ENCODE measurements at places on chromosomes 1 and 21.
A peak's percentile ranks its signal among the peaks of the same experiment; 100 is the strongest.

- no peak for DNase-seq
Measured at GRCh38 chr1:71157151-71157550, 76.3 kb upstream of the ZRANB2 start.

GRCh38 chr1:81559662-81560350 lies 240.9 kb upstream of the ADGRL2 start:
- no peak for DNase-seq

DNA sequence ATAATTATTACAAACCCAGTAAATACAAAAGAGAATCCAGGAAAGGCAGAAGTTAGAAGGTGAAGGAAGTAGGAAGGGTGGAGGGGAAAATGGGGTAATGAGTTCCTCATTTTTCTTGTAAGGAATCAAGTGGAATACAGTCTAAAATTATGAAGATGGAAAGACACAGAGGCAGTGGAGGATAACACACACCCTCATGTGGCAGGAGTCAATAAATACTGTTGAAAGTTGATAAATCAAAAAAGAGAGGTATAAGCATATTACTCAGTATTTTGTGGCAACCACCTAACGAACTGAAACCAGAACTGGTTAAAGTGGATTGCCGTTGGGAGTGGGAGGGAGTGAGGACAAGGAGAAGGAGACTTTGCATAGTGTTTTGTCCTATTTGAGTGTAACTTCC lies 78.6 kb upstream of the SLC44A3 start:
- DNase-seq: no peak

DNA sequence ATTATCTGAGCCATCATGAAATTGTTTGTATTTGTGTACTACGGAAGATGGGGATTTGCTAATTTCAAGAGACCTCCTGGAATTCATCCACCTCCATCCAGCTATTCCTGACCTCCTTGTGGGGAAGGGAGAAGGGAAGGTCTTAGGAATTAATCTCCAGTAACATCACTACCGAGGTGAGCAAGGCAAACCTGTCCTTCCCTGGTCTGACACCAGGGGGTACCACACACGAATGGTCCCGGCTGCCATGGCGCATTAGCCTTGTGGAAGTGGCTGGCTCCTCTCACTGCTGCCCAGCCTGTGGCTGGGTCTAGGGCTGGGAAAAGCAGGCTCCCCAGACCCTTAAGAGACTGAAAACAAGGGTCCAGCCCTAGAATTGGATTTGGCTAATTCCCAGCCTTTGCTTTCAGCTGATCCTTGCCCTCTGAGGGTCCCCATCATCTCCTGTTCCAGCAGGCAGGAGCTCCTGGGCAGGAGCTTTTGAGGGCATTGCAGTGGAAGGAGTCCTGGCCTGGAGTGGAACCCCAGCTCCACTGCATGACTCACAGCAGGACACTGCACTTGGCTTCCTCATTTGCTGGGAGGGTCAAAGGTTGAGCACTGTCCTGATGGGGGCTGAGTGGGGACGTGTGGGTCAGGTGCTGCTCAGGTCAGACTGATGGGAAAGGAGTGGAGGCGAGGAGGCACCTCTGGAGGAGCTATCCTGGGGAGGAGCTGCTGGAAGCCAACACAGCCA lies 34.8 kb downstream of the RIMS3 start:
- no peak for DNase-seq

GRCh38 chr1:236147521-236148469 lies 5.5 kb downstream of the GPR137B start:
- DNase-seq: no peak

DNA sequence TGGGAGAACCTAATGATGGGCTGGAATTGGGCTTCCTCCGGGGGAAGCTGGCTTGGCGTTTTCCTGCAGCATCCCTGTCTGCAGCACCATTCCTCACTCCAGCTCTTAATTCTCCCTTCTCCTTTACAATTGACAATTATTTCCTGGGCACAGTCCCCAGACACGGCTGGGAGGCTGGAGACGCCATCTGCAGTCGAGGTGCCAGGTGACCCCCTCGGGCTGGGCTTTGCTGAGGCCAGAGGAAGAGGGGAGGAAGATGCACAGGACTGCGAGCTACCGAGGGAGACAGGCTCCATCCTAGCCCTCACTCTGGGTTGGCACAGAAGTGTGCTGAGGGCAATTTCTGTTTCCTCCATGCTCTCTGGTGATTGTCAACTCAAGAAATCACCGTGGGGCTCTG lies 453.8 kb downstream of the PTPRU start:
- DNase-seq: no peak

DNA sequence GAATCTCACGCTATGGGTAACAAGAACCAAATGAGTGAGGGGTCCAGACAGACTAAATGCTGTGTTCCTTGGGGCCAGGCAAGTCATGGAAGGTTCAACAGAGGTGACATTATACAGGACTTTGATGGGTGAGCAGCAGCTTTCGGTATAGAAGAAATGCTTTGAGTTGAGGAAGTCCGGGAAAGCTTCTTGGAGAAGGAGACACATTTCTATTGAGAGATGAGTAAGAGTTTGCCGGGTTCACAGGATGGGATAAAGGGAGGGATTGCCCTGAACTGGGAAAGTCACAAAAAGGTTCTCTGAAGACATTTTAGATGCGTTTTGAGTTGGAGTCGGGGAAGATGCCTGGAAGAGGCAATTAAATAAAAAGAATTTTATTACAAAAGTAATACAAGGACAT lies 580 bp upstream of the AZIN2 start:
- DNase-seq: no peak

DNA sequence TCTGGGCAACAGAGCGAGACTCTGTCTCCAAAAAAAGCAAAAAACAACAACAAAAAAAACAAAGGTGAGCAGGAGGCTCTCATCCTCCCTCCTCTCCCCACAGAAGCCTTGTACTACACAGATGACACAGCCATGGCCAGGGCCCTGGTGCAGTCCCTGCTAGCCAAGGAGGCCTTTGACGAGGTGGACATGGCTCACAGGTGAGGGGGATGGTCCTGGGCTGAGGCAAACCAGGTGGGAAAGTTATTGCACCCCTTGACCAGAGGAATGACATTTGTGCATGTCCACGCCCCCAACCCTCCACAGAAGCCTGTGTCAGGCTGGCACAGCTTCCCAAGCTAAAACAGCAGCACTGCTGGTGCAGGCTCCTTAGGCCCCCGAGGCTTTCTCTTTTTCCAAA lies 2.4 kb downstream of the ADPRS start:
- no peak for DNase-seq

- DNase-seq: no peak
Measured at GRCh38 chr1:214438530-214438929, 112.9 kb downstream of the PTPN14 start.

- DNase-seq: no peak
Measured at GRCh38 chr1:24364605-24364974, 45.4 kb downstream of the GRHL3 start.

DNA sequence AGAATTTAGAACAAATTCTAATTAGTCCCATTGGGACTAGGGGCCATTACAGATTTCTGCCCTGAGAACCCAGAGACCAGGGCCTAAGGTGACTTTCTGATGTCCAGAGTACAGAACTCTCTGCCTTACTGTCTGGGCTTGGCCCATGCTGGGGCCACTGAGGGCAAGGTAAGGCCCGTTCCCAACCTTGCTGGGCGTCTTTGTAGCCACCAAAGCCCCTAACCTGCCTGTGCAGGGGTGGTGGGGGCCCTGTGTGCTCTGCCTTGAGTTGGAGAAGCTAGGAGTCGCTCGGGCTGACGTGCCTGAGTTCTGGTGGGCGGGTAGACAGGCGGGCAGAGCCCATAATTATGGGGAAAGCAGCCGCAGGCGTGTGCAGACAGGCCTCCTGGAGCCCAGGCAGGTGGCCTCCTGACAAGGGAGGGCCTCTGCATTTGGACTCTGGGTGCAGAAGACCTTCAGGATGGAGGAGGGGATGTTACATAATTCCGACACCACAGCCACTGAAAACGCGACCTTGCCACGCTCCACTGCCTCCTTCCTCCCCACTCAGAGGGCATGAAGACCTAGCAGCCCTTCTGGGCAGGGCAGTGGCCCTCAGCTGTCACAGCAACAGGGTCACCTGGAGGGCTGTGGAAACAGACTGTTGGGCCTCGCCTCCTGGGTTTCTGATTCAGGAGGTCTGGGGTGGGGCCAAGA lies 239.9 kb upstream of the TMEM51 start:
- no peak for DNase-seq

GRCh38 chr1:219085082-219085481 lies 88.6 kb upstream of the LYPLAL1 start:
- no peak for DNase-seq

GRCh38 chr1:156797212-156797871 lies 19.3 kb downstream of the SH2D2A start:
- peak; percentile 41 for DNase-seq

- DNase-seq: no peak
Measured at GRCh38 chr1:224733027-224733911, 117.2 kb downstream of the CNIH3 start.

DNA sequence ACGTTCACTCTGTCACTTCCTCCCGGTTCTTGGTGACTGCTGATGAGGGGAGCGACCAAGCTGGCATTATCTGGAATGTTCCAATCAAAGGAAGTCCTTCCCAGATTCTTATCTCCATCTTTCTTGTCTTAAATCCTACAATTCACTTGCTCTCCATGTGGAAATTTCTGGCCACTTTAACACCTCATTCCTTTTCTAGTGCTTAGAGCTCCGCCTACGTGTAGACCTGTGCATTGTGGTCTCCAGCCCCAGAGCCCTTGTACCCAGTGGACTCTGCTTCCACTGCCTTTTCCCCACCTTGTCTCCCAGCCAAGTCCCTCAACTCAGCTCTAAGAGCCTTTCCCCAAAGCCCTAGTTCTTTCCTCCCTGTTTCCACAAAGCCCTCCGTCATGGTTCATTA lies 12.2 kb upstream of the KLHDC7A start:
- no peak for DNase-seq

DNA sequence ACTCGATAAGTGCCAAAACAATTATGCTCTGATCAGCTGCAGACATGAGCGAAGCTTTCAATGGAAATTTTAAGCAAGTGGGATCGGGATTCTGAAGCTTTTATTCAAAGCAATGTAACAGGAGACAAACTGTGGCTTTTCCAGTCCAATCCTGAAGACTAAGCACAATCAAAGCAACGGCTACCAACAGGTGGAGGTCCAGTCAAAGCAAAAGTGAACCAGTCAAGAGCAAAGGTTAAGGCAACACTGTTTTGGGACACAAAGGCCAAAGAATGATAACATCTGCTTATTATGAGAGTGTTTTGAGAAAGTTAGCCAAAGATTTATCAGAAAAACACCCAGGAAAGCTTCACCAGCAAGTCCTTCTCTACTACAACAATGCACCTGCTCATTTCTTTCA lies 170.1 kb downstream of the SEC16B start:
- no peak for DNase-seq

DNA sequence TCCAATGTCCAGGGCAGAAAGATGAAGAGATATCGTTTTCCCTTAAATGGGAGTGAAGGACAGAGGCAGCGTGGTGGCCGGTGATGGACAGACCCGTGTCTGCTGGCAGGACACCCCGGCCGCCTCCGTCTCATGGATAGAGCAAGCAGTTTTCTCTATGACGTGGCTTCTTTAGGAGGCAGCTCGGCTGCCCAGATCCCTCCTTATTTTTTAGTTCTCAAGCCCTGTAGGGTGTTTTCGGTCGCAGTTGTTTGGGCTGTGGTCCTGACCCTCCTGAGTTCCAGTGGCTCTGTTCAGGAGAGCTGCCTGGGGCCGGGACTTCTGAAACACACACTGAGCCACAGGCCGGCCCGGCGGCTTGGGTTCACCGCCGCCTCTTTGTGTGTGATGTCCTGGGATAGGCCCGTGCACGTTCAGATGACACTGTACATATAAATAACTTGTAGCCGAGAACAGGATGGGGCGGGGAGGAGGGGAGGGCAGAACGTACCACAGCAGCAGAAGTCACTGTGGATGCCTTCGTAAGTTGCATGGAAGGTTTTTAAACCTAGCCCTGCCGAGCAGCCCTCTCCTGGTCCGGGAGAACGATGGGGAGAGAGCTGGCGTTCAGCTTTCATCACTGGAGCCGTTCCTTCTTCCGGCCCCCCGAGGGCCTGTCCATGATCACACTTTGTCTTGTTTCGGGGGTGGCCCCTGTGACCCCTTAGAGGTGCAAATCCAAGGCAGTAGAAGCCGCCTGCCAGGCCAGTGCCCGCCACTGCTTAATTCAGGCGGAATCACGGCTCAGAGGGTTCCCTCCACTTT lies 65.2 kb downstream of the SIK1 start:
- DNase-seq: peak; percentile 72

GRCh38 chr1:232630047-232630893 lies at the start of gene SIPA1L2:
Gene SIPA1L2 (minus strand): TSS chr1:232630133. CDS start chr1:232515339, 114,794 bp downstream.
- DNase-seq: peak; percentile 81

GRCh38 chr21:31609081-31609480 lies 50.4 kb upstream of the SOD1 start:
- no peak for DNase-seq

DNA sequence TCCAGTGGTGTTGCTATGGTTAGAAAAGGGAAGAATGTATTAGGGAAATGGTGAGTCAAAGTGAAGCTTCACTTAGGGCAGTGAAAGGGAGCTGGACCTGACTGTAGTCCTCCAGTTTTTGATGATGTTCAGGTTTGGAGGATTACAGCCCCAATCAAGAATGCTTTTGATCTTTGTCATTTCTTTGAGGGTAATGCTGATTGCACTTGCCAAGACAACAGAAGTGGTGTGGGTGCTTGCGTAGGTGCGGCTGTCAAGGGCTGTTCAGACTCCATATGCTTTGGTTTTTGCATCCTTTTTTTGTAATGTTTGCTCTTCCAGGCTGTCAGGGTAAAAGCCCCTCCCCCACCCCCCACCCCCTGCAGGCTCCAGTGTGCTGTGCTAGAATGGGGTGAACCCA lies 38.9 kb downstream of the HHAT start:
- DNase-seq: no peak

DNA sequence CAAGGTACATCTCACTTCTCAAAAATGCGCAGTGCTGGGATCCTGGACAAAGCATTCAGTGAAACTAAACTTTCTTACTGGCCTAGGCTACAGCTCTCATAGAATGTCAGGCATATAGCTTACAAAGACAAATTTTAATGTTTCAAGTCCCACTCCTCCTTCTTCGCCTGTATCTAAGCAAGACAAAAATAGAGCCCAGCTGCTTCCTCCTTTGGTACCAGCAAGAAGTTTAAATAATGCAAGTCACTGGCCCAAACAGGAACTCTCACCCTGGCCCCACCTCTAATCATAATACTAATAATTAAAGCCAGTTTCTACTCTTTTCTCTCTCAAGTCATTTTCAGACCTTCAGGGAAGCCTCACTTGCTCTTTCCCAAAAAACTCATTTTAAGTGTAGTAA lies 1267.9 kb downstream of the MRPL39 start:
- no peak for DNase-seq

DNA sequence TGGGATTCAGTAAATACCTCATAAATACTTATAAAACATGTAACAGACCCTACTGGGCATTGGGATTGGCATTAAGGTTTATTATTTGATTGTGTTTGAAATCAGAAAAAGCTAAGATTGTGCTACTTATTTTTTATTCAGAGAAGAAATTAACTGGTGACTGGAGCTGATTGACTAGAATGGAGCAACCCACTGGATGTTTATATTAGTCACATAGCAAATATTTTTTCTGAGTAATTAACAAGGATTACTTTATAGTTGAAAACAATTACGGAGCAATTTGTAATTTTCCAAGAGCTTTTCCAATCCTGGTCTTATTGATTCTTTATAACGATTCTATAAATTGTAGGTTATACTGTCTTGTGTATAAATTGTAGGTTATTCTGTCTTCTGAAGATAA lies 208.7 kb downstream of the HLX start:
- DNase-seq: no peak

- DNase-seq: no peak
Measured at GRCh38 chr1:172622541-172622940, 36.4 kb upstream of the FASLG start.
